CD4-positive, alpha-beta T cell treated with Interleukin-17A for 4 hours (primary cell): ENCODE measurements at places on chromosomes 1 and 21.

- DNase-seq: no peak
These were observed 54.9 kb downstream of the PATJ start for GRCh38 chr1:61797045-61797755.

GRCh38 chr1:19405761-19406487, 79.4 kb downstream of the CAPZB start:
- peak; percentile 14 for DNase-seq

- DNase-seq: no peak
These were observed 2.3 kb downstream of the CHD5 start for GRCh38 chr1:6177681-6178380.

GRCh38 chr1:51851882-51852396, 26.6 kb downstream of the NRDC start:
- no peak for DNase-seq

DNA sequence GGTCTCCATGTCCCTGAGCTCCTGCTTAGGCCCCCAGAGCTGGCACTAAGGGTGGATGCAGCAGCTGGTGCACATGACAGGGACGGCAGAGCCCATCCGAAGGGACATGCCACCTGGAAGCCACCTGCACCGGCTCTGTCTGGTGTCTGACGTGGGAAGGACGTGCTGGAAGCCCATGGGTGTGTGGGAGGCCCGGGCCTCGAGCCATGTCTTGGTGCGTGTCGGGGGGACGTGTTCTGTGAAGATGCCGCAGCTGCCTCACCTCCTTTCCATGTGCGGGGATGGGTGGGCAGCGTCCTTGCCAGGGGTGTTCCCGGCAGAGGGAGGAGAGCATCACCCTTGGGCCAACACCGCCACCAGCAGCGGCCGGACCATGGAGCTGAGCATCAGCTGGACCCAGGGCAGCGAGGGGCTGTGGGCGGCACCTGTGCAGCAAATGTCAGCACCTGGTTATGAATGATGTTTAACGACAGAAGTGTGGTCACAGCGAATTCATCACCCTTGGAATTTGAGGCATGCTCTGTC, 15.5 kb upstream of the POFUT2 start:
- peak; percentile 0 for DNase-seq

GRCh38 chr1:223820971-223821370, 24.8 kb downstream of the TP53BP2 start:
- no peak for DNase-seq

- no peak for DNase-seq
These were observed 134.3 kb downstream of the PIK3R3 start for GRCh38 chr1:45998020-45998617.

DNA sequence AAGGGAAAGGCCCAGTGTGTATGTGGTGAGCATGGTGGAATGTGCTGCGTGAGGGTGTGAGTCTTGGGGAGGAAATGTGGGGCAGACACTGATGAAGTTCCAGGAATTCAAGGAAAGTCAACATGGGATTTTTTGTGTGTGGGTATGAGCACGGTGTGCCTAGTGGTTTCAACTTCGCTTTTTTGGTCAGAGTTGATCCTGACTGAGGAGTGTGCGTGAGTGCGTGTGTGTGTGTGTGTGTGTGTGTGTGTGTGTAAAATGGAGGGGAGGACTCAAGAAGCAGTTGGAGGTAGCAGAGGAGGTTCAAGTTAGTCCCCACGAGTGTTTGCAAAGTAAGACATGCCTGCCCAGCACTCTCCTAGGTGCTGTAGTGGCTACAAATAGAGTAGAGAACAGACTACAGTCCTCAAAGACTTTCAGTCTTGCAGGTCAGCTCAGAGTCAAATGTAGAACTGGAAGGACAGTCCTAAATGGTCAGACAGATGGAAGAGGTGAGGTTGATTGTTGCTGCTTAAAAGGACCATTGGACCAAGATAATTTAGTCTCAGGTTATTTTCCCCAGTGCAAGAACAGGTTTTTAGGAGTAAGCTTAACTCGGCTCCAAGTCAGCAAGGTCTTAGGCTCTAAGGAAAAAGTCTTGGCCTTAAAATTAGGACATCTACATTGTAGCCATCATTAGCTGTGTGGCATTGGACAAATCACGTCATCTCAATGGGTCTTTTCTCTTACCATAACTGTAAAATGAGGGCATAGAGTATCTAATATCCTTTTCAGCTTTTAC, 25.0 kb downstream of the SLAMF1 start:
- DNase-seq: no peak

DNA sequence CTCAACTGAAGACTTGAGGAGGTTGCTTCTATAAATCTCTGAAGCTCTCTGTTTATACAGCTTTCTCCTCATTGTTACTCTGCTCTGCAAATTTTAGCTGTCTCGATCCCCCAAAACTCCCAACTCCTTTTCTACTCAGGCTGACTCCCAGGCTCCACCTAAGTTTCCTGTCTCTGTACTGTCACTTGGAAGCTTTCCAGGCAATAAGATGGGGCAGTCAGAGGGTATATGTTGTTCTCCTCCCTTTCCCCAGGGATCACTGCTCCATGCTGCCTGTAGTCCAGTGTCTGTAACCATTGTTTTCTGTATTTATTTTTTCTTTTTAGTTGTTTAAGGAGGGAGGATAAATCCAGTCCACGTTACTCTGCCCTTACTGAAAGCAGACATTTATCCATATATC, 13.4 kb downstream of the TSNAX start:
- DNase-seq: no peak

DNA sequence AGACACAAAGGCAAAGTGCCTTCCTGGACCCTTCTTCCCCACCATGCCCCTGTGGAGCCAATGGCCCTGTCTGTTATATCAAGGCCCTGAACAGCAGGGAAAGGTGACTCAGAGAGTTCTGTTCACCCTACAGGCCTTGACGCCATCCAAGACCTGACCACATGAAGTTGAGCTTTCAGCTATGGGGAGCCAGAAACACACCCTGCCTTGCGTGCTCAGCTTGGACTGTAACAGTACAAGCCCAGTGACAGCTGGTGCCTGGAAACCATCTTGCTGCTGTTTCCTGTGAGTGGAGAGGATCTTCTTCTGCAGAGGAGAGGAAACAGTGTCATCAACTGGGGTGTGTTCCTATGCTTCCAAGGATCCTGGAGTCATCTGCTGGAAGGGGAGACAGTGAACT, 165.0 kb upstream of the IRF2BP2 start:
- DNase-seq: no peak

DNA sequence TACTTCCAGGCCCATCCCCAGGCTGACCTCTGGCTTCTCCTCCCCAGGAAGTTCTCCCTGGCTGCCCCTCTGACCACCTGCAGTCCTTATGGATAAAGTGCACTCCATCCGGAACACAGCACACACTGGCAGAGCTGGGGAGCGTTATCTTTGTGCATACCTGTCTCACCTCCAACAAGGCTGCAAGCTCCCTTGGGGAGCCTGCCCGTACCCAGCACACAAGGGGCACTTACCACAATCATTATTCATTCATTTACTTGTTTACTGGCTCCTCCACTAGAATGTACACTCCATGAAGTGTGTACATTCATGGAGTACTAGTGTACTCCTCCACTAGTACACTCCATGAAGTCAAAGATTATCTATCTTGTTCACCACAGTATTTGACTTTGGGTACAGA, 30.3 kb downstream of the GLIS1 start:
- no peak for DNase-seq

- no peak for DNase-seq
These were observed 79.5 kb upstream of the BACH1 start for GRCh38 chr21:29219165-29219770.

DNA sequence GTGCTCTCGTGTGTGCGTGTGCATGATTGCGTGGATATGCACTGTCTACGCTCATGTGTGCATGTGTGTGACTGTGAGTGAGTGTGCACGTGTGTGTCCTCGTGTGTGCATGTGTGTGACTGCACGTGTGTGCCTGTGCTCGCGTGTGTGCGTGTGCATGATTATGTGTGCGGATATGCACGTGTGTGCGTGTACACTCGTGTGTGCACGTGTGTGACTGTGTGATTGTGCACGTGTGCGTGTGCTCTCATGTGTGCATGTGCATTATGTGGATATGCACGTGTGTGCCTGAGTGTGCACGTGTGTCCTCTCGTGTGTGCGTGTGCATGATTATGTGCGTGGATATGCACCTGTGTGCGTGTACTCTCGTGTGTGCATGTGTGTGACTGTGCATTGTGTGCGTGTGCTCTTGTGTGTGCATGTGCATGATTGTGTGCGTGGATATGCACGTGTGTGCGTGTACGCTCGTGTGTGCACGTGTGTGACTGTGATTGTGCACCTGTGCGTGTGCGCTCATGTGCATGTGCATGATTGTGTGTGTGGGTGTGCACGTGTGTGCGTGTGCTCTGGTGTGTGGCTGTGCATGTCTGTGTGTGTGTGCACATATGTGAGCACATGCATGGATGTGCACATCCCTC, 2.2 kb downstream of the MMEL1 start:
- no peak for DNase-seq

DNA sequence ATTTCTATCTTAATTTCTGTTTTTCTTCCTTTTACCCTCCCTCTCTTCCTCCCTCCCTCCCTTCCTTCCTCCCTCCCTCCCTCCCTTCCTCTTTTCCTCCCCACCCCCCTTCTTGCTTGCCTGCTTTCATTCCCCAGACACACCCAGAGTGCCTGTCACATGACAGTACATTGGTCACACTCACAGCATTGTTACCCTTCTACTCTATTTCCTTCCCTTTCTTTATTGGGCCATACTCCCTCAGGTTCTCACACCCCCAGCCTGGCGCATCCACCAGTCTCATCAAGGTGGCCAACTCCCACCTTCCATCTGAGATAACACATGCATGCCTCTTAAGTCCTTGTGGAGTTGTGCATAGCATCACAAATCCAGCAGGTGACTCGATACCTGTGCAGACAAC, 10.9 kb downstream of the TMPRSS3 start:
- DNase-seq: no peak

GRCh38 chr21:18041012-18041411, 203.6 kb upstream of the CHODL start:
- no peak for DNase-seq

GRCh38 chr1:76147917-76148316, 73.4 kb downstream of the ST6GALNAC3 start:
- no peak for DNase-seq

- DNase-seq: no peak
These were observed 59.9 kb upstream of the SOD1 start for GRCh38 chr21:31599563-31599962.

DNA sequence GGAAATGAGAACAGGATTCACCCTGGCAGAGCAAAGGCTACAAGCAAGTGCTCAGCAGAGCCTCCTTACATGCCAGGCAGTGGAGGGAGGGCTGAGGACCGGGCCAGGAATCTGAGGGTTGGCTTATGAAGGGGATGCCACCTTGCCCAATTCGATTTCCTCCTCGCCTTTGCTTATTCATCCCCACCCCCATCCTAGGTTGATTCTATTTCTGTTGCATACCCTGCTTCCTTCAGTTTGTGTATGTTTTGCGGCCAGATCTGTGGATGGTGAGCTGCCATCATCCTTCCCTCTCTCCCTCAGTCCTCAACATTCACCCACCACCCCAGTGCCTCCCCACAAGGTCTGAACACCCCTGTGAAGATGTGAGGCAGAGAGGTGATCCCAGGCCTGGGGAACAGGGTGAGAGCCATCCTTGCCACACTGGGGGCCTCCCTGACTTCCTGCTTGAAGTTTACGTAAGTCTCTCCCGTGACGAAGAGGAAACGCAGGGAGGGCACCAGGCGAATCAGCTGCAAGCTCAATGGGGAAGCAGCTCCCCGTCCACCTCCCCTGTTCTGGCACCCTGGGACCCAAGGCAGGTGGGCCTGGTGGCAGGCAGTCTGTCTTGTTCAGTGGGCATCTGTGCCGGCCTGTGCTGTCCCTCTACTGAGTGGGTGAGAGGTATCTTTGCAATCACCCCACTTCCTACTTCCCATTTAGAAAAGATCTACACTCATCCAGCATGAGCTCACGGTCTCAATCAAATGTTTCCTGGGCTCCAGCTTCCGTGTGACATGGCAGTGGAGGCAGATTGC, 50.6 kb upstream of the CNTN2 start:
- peak; percentile 9 for DNase-seq

GRCh38 chr1:19336543-19336942, 24.4 kb downstream of the SLC66A1 start:
- no peak for DNase-seq

- no peak for DNase-seq
These were observed 518.7 kb downstream of the PTPRC start for GRCh38 chr1:199157494-199157893.

GRCh38 chr1:93594603-93594880, 87.1 kb downstream of the BCAR3 start:
- DNase-seq: no peak

GRCh38 chr1:19684677-19685076, 20.0 kb downstream of the HTR6 start:
- DNase-seq: no peak

DNA sequence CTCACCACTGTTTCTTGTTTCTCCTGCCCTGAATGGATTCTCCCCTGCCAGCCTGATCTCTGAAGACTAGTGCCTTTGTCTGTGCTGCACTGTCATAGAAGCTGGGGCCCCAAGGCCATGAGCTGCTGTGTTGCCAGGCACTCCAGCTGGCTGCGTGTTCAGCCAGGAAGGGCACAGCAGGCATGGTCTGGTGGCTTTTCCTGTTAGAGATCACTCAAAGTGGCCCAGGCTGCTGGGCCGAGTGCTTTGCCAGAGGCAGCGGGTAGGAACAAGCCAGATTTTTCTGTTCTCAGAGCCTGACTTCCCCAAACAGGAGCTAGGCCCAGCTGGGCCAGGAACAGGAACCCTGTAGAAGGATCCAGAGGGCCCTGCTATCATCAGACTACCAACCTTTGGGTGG, 5.2 kb downstream of the ADPRS start:
- DNase-seq: no peak

DNA sequence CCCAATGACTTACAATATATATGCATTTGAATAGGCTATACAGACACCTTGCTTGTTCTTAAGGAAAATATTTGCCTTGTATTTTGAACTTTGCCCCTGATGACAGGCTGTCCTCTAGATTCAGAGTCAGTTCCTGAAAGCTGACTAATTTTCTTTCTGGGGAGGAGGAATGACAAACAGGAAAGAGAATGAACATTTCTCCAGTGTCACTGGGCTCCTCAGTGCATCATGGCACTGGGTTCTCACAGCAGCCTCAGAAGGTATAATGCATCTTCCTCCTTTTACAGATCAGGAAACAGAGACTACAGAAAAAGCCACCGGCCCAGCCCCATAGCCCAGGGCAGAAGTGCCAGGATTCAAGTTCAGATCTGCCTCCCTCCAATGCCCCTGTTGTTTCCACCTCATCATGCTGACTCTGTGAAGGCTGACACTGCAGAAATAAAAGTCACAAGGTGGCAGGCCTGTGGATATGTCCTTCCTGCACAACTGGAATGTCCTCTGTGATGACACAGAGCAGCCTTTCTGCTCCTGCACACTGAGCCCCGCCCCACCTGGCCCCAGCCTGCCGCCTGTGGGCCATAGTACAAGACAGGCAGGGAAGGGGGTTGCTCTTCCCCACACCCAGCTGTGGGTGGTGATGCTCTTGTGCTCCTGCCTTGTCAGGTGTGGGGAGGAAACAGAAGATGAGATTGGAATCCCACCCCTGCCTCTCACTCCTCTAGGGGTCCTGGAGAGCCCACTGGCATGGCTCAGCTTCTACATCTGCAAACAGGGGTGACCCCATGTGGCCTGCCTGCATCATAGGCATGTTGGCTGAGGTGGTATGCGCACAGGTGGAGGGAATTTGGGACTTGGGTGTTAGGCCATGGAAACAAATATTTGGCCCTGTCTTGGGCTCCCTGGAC, 6.4 kb downstream of the TTC22 start:
- no peak for DNase-seq
